GM12878 (cell line): ENCODE measurements at places on chromosomes 6 and 20.
A peak's percentile ranks its signal among the peaks of the same experiment; 100 is the strongest.

- DNase-seq = no peak
Observed at GRCh38 chr6:27836141-27836782, 75.9 kb downstream of the OR2B2 start.

DNA sequence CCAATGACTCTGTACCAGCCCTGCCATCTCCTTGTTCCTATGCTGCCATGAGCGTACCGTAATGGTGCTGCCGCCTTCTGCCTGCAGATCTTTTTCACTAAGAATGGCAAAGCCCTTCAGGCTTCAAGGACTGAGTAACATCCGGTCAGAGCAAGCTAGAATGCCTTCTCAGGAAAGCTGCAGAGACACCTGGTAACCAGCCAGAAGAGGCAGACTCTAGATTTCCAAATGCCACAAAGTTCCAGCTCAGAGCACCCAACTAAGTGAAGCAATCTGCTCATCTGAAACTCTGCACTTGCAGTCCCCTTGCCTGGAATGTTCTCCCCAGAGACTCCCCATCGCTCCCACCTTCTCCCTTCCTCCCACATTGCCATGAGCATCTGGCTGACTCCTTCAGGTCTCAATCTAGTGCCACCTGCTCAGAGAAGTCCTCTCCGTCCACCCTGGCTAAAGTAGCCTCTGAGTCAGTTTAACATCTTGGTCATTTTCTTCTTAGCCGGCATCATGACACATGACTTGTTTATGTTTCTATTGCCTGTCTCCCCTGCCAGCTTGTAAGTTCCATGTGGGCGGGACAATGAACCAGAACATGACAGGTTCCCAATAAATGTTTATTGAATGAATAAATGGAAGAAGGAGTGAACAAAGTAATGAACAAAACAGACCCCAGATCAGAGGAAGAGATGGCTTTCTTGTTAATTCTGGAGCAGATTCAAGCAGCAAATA, 6.9 kb upstream of the OCSTAMP start:
- no peak for DNase-seq

- DNase-seq = no peak
Observed at GRCh38 chr6:143374014-143374413, 76.5 kb downstream of the ADAT2 start.

GRCh38 chr6:108588586-108588985, 27.9 kb downstream of the FOXO3 start:
- no peak for DNase-seq

DNA sequence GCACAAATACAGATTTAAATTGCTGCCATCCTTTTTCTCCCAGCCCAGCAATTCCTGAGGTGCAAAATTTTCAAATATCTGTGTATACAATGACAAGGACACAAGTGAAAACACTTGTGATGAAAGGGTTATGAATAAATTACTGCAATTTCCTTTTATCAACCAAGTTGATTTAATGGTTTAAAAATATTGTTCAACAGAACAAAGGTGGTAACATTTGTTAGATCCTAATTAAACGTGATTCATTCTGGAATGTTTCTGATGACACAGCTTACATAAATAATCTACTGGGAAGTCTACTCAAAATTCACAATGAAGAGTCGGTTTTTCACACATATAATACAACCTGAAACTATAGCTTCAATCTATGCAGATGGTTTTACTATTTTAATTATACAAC, 17.1 kb downstream of the B4GALT5 start:
- DNase-seq = no peak

- DNase-seq = no peak
Observed at GRCh38 chr6:36865835-36866234, 8.8 kb downstream of the PPIL1 start.

GRCh38 chr6:47464052-47464451, 13.5 kb upstream of the CD2AP start:
- DNase-seq = no peak

- no peak for DNase-seq
Observed at GRCh38 chr20:58403272-58403671, 14.2 kb downstream of the VAPB start.

DNA sequence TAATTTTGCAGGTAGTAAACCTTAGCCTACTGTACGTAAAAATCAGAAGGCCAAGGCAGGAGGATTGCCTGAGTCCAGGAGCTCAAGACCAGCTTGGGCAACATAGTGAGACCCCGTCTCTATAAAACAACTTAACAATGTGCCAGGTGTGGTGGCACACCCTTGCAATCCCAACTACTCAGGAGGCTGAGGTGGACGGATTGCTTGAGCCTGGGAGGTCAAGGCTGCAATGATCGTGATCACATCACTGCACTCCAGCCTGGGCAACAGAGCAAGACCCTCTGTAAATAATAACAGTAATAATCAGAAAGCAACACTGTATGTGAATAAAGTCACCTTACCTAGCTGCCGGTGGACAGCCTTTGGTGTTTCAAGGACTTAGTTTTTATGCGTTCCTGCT, 48.9 kb downstream of the MTHFD1L start:
- DNase-seq = no peak

DNA sequence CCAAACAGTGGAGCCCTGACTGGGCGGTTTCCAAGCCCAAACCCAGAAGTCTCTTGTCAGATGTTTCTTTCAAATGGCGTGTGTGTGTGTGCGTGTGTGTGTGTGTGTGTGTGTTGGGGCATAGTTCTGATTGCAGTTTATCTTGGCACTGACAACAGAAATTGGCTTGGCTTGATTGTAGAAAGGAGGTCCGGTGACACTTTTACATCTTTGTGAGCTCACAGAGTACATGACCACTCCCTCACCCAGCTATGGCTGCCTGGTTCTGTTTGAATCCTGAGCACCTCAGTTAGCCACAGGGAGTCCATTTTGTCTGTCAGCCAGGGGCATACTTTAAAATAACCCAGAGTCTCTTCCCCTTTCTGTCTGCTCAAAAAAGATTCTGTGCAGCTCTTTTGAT, 276.3 kb downstream of the CD83 start:
- DNase-seq = no peak

DNA sequence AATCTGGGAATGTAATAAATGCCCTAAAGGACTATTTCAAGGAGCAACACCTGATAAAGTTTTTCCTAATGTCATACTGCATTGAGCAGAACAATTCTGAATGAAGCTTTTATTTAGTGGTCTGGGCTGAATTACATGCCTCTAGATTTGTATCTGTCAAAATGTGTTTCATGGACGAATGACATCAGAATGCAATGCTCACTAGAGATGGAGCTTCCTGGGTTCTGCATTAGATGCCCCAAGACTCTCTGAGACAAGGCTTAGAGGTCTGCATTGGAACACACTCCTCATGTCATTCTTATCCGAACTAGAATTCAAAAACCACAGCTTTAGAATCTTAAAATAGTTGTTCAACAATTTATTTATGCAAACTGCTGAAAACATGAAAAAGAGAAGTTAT, 62.0 kb downstream of the SYNE1 start:
- DNase-seq = no peak

DNA sequence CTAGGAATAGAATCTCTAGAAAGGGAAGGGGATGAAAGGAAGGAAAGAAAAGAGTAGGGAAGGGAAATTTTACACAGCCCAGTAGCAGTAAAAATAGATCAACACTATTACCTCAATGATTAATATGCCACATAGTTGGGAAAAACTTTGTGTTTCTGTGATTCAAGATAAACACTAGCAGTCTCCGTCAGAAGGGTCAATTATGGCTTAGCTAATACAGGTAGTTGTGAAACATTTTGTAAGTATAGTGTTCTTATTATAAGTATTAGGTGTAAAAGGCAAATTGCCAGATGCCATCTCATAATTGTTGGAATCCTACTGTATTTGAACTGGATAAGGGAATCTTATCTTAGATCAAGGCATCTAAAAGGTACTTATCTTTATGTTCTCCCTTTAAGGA, 165.7 kb downstream of the MTFR2 start:
- no peak for DNase-seq

DNA sequence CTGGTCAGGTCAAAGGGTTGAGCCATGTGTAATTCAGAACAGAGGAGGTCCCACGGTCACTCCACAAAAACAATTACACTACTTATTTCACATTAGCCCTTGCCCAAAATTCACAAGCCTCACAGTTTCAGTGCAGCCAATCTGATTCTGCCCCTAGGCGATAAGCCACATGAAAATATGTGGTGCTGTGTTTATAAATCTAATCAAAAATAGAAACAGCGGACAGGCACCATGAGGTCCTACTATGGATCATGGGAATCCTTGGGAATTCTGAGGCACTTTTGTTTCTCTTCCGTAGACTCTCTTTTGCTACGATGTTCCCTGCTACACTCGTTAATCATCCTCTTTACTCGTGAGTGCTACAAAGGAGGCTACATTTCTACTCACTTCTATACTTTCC, 476.1 kb downstream of the TFAP2A start:
- DNase-seq = no peak

DNA sequence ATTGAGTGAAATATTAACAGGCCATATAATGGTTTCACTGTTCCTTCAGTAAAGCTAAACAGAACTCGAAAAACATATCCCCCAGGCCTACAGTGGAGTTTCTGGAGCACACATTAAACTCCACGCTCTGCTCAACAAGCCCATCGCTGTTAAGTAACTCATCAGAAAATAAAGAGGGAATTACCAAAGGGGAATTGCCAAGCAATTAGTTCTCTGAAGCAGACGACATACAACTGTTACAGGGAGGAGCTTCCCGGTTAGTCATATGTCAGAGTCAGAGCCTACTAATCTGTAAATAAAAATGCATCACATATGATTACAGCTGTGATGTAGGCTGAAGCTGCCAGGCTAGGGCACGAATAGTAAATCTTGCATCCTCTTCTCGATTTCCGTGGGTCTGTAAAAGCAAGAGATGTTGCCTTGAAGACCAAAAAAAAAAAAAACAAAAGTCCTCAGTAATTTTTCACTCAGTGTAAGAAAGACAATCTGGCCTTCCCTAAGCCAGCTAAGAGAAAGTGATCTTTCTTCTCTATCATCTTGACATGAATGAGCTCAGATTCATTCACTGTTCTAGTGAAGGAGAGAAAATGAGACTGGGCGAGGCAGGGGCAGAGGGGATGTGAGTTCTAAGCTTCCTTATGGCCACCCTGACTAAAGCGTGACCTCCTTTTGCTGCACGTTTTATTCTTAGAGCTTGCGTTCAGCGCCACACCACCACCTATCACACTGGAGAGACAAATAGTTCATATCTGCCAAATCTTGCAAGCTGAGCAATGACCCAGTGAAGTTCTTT, 13.8 kb downstream of the ATXN1 start:
- no peak for DNase-seq

DNA sequence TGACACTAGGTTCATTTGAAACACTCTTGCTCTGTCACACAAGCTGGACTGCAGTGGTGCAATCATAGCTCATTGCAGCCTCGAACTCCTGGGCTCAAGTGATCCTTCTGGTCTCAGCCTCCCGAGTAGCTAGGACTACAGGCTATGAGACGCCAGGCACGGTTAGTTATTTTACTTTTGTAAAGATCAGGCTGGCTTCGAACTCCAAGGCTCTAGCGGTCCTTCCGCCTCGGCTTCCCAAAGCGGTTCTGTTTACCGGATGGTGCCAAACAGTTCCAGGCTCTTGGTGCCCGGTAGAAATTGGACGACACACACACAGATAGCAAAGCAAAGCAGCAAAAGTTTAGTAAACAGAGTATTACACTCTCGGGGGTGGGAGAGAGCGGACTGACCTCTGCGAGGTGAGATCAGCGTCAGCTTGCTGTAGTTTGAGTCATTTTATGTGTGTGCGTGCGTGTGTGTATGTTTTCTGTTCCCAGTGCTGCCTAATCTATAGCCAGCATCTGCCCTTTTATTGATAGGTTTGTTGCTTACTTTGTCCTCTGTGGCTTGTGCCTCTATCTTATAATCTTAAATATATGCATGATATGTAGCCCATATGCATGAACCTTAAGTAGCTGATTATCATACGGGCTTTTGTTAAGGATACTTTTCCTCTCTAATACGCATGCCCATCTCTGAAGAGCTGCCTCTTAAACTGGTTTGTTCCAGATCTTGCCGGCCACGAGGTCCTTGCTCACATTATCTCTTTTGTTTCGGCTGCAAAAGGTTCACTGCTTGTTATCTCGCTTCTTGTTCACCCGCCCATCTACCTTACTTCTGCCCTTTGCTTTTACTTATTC, 75.2 kb downstream of the OR2B2 start:
- DNase-seq = no peak

DNA sequence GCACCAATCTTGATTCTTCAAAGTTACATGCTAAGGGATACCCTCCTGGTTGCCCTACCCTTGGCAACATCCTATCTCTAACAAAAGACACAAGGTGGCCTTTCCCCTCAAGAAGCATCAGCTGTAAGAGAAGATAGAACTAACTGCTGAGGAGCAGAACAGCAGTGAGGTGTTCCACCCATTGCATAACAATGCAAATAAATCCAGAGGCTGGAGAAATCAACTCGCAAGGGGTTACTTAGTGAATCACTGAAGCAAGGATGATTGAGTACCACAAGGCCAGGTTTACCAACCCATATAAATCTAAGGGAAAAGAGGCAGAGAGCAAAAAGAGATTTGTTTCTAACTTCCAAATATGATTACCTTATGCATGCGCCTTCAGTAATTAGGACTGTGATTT, 36.7 kb downstream of the F13A1 start:
- DNase-seq = no peak

DNA sequence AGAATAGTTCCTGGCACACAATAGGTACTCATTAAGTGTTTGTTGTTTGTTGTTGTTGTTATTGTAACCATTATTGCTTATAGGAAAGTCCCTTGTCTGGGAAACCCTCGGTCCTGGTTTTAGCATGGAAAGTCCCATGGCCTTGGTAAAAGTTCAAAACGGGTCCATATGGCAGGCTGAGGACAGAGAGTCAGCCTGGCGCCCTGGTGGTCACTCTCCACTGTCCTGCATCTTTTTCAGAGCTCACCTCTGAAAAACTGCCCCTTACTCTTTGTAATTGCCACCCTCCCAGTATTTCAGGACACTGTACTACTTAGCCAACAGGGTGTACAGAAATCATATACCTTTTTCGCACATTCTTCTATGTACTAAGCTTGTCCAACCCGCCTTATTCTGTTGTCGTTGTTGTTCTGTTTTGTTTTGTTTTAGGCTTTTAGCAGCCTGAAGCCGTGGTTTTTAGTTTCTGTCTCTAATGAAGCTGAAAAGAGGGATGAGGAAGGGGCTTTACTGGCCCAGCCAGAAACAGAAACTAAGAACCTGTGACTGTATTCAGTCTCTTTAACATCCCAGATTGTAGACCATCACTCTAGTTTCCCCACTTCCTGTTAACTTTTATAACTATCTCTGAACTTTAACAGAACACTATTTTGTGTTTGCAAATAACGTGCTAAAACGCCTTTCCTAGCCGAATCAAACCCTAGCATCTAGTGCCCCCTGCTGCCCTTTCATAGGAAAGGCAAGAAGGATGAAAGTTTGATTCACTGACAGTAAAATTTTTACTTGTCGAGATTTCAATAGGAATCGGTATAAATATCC, 7.6 kb upstream of the TMEM14A start:
- peak; percentile 66 for DNase-seq

- DNase-seq = no peak
Observed at GRCh38 chr6:85394853-85395538, 54.9 kb upstream of the NT5E start.
